SW 1271 (cell line): ENCODE measurements at places on chromosomes 2 and 18.

DNA sequence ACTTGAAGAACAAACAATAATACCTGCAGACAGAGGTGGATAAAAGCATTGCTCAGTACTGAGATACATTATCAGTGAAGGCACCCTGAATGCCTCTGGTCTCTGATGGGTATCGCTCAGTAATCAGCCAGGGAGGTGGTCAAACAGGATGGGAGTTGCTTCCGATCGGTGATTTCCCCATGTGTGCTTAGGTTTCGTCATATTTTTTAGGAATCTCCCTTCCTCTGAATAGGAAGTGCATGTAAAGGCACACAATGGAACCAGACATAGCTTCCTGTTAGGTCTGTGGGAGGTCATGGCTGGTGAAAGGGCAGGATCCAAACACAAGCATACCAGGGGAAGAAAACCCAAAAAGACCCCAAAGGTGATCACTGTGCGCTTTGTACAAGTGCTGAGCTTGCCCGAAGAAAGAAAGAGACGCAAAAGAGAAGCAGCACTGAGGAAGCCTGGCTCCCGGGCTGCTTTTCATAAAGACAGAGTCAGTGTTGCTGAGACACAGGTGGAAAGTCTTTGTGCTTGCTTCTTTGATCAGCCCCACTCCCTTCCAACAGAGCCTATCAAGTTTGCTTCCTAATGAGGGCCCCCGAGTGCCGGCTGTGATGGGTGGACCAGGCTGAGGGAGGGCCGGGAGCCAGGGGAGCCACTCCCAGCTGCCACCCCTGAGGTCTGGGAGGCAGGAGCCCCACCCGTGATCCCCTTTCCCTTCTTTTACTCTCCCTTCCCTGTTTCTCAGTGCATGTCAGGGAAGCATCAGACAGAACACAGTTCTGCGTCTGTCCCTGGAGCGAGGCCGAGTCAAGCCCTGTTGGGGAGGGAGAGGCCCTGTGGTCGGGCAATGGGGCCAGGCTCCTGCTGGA is 138.2 kb downstream of the SH3RF3 start:
- DNase-seq, result no peak

DNA sequence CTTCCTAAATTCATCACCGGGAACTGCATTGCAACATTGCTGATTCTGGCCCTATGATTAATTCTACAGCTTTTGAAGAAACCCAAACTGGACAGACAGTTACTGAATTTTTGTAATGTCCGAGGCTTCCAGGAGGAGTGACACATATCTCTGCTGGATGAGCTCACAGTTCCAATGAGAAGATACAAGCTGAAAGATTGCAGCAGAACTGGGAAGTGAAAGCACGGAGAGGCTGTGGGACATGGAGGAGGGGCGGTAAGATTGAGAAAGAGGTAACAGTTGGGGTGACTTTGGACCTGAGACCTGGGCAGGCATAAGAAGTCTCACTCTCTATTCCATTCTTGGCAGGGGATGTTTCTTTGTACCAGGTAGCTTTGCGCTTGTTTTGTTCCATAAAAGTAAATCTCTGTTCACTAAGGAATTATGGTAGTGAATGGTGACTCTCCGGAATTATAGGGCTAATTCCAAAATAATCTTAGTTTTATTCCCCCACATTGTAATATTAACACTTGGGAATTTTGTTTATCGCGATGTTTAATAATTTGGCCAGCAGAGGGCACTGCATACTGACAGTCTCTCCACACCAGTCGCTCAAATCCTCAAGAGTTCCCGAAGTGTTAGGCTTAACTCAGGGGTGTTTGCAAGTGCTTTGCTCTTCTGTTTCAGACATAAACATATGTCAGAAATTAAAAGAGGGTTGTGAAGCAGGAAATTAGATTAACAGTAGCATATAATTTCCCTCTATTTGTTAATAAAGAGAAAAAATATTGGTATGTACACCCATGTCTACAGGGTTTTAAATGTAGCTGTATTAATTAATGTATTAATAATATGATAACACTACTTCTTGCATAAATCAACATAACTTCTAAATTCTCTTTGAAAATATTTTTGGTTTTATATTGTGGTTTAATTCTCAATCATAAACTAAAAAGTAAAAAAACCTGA is 201.4 kb downstream of the SOCS6 start:
- no peak for DNase-seq

GRCh38 chr2:100561191-100561590 is 1.6 kb upstream of the PDCL3 start:
- no peak for DNase-seq

DNA sequence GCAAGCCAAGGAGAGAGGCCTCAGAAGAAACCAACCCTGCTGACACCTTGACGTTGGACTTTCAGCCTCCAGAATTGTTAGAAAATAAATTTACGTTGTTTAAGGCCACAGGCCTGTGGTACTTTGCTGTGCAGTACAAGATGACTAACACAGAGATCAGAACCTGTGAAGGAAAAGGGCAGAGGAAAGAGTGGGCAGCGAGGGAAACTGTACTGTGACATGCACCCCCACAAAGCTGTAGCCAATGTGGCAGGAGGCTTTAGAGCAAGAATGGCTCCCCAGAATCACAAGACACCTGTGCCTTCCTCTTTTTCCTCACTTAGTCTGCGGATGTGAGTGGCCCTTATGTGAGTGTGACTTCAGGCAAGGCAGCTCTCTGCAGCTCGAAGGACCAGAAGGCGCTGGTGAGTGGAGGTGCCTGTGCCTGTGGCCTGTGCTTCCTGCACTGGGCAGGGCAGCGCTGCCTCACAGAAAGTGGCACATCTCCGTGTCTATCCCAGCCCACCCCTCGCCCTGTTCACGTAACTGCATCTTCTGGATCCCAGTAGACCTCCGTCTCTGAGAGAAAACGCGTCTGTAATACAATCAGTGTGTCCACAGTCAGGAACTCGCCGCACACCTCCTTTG is 89.5 kb downstream of the MRPS9 start:
- no peak for DNase-seq

DNA sequence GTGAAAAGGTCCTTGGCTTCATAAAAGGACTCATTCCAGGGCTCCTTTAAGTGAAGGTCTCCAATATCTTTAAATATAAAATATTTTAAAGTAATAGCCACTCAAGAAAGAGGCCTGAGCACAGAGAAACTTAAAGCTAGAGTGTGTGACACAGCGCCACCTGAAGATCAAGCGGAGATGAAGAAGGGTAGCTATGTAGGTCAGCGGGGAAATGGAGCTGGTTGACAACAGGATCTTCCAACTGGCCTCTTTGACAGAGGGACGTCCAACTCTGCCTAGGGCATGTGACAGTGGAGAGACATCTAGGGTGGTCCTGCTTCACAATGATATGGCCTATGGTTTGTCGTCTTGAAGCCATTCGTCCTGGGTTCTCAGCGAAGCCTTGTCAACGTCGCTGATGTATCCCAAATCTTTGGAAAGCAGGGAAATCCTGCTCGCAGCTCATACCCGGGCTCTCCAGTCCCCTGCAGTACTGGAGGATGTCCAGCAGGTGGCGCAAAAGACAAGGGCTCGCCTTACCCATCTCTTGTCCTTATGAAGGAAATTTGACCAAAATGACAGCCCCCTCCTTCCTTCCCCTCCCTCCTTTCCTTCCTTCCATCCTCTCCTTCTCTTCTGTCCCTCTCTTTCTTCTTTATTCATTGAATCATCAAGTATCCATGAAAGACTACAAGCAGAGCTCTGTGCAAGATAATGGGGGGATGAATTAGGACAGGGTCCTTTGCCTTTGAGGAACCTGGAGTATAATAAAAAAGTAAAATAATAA is 59.6 kb downstream of the LONRF2 start:
- DNase-seq, result peak; percentile 51
